Hematopoietic multipotent progenitor cell treated with erythropoietin and hydrocortisone succinate and interleukin-3 and kit ligand, for 6 days (in vitro differentiated cells): ENCODE measurements at places on chromosomes 3 and 15.

- peak; percentile 25 for DNase-seq
Observed at GRCh38 chr3:59234884-59235633, 185.2 kb upstream of the CFAP20DC start.

GRCh38 chr3:51710631-51711351 is 3.9 kb downstream of the GRM2 start:
- DNase-seq = peak; percentile 41

DNA sequence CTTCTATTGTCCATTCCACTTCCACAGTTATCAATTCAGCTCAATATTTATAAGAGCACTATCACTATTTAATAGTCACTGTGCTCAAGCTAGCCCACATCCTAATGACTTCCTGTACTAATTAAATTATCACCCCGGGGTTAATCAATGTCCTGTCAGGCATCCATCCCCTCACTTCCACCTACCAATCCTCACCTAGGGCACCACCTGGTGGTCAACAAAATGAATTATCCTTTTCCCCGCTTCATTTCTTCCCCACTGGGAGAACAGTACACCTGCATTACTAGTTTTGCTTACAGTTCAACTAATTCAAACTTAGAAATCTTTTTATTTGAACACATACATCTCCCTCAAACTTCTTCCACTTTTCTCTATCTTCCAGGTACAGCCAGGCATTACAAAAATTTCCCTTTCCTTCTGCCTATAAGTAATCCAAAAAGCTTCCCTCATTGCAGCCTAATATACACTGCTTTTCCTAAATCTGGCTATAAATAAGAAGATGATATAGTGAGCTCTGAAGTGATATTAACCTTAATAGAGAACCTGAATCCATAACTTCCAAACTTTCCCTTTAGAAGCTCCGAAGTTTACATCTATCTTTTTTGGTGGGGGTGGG is 68.5 kb downstream of the TMCC1 start:
- DNase-seq = peak; percentile 87

DNA sequence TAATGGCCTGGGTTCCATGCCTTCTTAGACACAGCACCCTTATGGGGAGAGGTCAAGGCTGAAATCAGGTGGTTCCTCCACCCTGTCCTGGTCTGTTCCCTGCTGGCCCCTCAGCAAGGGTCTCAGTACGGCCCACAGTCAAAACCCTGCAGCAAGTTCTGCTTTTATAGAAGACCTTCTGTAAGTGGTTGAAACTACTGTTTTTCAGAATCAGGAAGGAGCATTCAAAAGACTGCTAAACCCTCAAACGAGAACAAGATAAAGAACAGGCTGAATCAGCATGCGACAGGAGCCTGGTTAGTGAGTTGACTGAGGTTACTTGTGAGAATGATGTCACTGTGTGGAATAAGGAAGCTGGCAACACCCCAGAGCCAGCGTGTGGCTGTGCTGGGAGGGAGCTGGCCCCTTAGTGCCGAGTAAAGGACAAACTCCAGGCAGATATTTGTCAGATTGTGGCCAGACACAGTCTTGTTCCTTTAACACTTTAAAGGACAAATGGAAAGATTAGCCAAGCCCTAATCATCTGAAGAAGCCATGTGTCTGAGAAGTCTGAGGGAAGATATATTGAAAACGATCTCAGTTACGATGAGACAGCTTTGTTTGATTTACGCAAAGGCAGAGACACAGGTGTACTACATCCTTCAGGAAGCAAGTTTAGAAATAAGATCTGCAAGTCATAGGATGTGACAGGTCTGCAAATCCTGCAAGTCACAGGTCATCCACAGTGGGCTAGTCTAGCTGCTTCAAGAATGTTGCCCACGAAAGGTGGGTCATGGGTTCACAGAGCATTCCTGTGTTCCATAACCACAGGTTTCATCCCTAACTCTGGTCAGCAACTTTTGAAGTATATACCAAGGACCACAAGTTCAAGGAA is 54.0 kb downstream of the B3GNT5 start:
- peak; percentile 92 for DNase-seq

GRCh38 chr3:18649666-18650363 is 224.7 kb upstream of the SATB1 start:
- no peak for DNase-seq

GRCh38 chr3:123394391-123395020 is 54.4 kb downstream of the ADCY5 start:
- DNase-seq = no peak

DNA sequence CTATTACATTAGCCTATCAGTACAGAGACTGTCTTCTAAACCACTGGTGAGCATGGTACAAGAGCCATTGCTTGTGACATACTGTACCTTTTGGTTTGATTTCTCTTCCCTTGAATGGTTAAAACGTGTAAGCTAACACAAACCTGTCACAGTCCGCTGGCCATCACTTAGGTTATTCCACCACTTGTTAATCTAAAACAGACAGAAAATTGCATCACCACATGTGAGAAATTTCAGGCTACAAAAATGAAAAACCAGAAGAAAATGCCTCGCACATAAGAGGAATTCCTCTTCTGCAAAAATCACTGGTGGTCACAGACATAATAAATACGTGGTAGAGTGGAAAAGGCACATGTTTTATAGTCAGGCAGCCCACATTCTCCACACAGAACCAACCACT is 22.1 kb downstream of the PARL start:
- no peak for DNase-seq

- DNase-seq = no peak
Observed at GRCh38 chr15:101184830-101185229, 67.0 kb downstream of the CHSY1 start.

DNA sequence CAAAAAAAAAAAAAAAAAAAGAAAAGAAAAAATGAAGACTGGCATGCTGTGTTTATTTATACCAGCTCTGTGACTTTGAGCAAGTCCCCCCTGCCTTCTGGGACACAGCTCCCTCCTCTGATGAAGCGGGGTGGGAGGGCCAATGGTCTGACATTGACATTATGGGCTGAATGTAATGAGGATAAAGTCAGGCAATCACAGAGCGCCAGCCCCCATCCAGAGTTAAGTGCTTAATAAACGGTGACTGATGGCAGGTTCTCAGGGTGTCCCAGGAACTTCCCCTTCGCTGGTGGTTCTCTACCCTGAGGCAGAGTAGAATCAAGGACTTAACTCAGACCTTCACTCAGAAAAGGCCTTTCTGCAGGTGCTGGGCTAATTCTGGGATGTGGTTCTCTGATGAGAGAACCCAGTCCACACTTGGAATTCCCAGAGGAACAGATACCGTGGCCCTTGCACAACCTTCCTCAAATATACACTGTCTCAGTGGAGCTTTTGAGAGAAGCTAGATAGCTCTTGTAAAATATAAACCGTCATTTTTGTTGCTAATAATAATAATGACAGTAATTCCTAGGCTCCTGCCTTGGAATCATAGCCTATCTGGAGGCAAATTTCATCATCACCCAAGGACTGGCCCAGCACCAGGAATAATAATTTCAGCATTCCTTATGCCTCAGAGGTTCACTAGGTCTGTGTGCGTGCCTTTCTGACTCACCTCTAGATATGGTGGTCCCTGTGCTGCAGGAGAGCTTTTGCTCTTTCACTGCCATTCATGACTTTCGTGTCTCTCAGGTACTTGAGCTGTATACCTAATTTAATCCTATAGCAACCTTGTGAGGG is 115.8 kb downstream of the RPLP1 start:
- DNase-seq = no peak

DNA sequence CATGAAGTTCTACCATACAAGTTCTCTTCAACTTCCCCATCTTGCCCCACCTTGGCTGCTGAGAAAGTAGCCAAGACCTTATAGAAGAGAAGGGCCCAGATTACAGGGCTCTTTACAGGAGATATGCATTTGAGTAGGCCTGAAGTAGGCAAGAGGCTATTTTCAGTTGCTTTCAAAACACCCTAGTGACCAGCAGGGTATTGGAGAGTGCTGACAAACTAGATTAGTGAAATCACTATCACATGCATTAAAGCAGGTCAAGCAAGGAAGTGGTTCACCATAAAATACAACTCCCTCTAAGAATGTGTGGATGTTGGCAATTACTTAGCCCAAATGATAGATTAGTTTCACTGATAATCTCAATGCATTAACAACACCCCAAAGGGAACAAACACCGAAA is 2.7 kb upstream of the LZTFL1 start:
- DNase-seq = peak; percentile 7

DNA sequence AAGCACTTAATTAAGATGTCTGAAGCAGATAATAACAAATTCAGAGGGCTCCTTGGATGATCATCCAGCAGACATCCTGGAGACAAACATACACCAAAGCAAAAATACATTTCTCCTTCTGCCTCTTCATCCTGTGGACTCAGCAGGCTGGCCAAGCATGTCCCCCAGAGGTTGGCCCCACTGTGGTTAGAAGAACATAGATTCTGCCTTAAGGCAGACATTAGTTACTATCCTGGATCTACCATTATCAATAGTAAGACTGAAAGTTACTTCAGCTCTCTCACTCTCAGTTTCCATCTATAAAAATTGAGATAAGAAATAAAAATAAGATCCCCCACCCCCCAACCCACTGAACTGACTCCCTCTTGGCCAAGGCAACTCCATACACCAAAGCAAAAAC is 28.6 kb upstream of the TGFBR2 start:
- DNase-seq = no peak

GRCh38 chr15:52281085-52282035 is 14.2 kb downstream of the MYO5C start:
- no peak for DNase-seq

DNA sequence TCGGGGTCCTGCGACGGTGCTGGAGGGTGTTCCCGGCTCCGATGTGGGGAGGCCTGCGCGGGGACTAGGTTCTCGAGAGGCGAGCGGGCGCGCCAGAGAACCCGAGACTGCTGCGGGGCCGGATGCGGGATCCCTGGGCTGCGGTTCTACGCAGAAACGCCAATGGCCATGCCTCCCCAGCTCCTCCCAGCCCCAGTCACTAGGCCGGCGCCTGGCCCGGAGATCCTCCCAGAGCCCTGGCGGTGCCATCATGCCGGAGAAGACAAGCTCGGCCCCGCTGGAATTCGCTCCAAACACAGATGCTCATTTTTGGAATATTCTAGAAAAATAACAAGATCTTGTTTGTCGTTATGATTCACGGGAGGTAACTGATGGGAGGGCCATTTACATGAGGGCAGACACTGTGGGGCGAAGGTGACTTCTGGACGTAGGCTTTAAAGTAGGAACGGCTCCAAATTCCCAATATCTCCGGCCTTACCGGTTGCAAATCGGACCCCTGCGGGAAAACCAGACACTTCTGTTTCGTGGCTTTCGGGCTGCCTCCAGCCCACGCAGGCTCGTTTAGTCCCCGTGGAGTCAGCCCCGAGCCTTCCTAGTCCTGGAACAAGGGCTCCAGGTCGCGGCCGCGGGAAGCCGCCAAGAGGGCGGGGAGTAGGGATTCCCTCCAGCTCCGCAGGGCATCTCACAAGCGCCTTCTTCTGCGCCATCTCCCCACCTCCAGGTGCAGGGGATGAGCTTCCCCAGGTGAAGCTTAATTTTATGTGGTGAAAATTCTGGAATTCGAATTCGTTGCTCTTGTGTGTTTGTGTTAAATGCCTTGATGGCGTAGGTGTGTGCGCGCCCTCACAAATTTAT is 74.8 kb upstream of the POLG start:
- no peak for DNase-seq

- DNase-seq = no peak
Observed at GRCh38 chr3:171896316-171896715, 53.2 kb downstream of the TMEM212 start.

DNA sequence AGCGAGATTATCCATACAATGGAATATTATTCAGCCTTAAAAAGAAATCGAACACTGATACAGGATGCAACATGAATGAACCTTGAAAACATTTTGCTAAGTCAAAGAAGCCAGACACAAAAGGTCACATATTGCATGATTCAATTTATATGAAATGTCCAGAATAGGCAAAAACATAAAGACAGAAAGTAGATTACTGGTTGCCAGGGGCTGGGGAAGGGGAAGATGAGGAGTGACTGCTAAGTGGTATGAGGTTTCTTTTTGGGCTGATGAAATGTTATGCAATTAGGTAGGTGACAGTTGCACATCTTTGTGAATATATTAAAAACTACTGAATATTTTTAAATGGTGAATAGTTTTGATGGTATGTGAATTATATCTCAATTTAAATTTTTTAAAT is 38.3 kb downstream of the LRRFIP2 start:
- DNase-seq = no peak

DNA sequence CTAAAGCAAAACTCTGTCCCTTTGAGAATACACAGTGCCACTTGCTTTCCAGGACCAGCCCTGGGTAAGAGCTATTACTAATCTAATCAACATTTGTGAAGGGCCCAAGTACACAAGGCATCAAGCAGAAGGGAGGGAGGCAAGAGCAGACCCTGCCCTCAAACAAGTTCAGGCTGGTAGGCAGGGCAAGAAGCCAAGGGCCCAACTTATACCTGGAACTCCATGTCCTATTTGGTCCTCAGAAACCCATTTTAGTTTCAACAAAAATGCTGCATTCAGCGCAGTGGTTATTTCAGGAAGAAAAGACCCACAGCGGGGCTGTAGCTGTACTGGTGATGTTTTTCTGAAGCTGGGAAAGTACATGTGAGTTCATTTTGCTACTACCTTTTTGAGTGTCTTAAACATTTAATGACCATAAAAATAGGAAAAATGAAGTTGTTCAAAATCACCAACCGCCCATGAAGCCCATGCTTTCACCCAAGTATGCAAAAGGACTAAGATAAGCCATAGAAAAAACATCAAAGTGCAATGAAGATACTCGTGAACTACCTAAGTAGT is 2.8 kb downstream of the RPS17 start:
- no peak for DNase-seq

- DNase-seq = no peak
Observed at GRCh38 chr3:187403768-187404288, 35.6 kb downstream of the RTP4 start.

DNA sequence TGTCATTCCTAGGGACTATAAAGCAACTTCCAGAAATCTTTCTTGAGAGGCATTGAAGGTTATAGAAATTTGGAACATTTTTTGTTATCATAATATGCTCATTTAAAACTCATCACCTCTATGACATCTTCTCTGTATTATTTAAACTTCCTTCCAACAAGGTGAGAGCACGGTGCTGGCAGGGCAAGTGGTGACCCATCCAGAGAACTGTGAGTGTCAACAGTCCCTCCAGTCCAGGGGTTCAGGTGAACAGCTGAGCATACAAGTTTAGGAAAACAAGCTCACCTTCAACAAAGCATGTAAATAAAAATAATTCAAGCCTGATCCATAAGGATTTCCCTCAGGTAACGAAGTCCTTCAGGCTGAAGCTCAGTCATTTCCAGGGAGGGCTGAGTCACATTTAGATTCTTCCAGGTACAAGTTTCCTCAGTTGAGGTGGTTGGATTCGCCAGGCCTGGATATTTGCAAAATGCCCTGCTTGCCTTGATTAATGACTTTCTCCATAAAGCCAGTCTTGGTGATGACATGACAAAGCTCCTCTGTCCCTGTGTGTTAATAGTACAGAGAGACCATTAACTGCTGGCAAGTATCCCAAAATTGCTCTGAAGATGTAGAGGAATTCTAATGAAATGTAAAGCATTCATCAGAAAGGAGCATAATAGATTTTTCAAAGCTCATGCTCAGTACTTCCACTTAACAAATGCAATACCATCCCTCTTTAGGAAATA is 263.6 kb upstream of the GADL1 start:
- DNase-seq = no peak
